ENCODE measurements at places on chromosomes 3 and 15.

DNA sequence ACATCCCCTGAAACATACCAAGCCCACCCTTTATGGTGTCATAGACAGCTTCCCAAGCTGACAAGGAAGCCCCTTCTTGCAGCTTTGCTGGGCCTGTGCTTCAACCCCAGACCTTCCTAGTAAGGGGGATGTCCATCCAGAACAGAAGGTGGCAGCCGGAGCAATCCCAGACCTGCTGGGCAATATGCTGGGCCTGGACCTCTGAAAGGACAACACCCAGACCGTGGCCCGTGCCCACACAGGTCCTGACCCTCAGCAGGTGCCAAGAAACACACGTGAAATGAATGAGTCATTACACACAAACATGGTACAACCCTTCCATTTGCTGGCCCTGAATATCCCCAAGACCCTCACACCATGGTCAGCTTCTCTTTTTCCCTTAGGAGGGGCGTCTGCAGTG lies 19.8 kb upstream of the VILL start:
- no peak for DNase-seq

DNA sequence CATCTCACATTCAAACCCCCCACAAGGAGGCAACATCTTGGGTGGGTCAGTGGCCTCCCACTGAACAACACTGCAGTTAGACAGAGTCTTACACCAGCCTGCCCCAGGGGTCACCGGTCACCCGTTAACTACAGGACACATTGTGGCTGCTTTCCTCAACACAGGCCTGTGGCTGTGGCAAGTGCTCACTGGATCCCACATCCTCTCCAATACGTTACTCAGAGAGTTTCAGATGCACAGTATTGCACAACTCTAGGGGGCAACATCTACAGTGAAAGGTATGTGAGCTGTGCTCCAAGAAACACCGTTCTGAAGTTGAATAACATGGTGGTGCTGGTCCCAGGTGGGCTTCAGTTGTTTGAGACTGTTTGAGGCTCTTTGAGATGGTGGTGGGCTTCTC lies 41.0 kb downstream of the CTDSPL start:
- DNase-seq = no peak

DNA sequence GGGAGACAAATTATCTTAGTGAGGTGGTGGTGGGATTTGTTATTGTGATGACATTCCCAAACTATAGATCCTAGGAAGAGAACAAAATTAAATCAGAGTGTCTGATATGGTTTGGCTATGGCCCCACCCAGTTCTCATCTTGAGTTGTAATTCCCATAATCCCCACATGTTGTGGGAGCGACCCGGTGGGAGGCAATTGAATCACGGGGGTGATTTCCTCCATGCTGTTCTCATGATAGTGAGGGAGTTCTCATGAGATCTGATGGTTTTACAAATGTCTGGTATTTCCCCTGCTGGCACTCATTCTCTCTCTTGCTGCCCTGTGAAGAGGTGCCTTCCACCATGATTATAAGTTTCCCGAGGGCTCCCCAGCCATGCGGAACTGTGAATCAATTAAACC lies 62.0 kb downstream of the RPL22L1 start:
- no peak for DNase-seq

GRCh38 chr15:101346928-101347327 lies 51.9 kb upstream of the SNRPA1 start:
- DNase-seq = no peak

DNA sequence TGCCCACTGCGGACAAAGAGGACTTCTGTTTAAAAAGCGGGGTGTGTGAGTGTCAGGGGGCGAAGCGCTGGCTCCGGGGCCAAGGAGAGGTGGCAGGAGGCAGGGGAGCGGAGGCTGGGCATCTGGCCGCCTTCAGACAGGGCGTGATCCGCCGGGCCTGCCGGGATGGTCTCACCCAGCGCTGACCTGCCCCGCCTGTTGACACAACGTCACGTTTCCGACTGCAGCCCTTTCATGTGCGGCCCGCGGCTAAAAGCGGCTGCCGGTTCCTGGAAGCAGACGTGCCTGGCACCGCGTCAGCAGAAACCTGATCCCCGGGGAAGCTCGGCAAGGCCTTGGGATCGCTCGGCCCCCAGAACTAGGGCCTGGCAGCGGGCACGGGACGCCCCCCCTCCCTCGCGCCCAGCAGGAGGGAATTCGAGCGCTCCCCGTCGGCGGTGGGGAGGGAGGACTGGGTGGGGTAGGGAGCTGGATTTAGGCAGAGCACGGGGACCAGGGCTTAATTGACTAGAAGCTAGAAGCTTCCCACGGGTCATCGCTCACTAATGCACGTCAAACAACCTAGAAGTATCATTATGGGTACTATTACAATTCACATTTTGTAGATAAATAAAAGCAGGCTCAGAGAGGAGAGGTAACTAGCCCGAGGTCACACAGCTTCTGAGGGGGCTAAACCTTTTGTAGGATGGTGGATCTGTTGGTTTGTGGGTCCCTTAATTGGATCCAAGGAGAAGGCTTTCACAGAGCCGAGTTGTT lies 7.7 kb downstream of the BHLHE40 start:
- DNase-seq = no peak

DNA sequence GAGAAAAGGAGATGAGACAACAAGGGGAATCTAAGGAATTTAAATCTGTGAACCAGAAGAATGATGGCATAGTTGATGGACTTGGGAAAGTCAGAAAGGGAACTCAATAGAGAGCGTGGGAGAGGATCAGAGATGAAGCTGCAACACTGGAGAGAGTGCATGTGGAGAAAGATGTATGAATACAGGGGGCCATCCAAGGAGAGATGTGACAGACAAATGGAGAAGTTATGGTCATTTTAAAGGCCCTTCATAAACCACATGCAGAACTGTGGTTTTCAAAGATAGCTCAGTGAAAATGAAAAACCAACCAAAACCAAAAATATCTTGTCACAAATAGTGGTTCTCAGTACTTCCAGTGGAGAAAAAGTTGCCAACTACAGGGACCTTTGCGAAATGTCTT lies 265.2 kb downstream of the SUCLG2 start:
- no peak for DNase-seq

DNA sequence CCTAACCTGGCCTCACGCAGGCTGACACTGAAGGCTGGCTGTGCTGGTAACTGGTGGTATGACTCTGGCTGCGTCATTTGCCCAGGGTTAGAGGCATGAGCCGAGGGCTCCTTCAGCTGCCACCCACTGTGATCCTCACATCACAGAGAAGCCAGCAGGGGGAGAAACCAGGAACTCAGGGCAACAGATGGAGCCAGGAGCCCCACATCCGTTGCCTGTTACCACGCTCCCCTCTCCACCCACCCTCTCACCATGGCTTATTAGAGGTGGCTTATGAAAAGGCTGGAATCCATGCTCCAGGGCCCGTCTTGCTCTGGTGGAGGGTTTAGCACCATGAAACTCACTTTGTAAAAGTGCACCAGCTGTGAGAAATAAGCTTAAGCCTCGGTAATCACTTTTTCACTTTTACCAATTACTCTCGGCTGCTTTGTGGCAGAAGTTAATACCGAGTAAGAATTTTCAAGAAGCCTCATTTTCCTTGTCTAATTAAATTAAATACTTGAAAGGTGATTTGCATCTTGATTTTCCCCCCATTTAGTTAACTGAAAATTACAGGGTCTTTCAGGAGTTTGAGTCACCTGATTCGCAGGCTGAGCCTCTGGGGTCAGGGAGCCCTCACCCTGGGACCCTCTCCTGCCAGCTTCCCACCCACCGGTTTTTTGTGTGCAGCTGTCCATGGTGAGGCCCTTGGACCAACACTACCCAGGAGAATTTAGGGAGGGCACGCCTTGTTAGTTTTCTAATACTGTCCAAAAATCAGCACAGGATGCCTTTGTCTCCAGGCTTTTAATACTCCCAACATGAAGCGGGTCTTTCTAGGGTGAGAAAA lies 60.9 kb downstream of the ASB7 start:
- DNase-seq = peak; percentile 5

GRCh38 chr3:185654758-185655145 lies 68.7 kb downstream of the SENP2 start:
- DNase-seq = no peak

- no peak for DNase-seq
These were observed 705 bp downstream of the NIPA2 start for GRCh38 chr15:22839046-22839695.

DNA sequence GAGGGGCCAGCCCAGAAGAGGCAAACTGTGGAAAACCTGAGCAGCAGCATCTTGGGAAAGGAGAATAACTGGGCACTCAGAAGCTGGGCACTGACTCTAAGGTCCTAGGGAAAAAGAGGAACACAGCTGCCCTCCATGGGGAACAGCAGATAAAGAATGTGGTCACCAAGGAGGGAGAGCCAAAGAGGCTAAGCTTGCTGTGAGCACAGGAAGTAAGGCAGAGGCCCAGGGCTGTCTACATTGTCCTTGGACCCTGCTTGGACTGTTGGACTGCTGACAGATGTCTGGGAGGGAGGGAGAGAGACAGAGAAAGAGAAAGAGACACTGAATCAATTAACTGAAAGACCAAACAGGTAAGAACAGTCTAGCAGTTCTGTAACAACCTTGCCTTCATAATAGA lies 4.5 kb upstream of the MNS1 start:
- no peak for DNase-seq

GRCh38 chr3:127889976-127890650 lies 24.9 kb upstream of the KBTBD12 start:
- no peak for DNase-seq

DNA sequence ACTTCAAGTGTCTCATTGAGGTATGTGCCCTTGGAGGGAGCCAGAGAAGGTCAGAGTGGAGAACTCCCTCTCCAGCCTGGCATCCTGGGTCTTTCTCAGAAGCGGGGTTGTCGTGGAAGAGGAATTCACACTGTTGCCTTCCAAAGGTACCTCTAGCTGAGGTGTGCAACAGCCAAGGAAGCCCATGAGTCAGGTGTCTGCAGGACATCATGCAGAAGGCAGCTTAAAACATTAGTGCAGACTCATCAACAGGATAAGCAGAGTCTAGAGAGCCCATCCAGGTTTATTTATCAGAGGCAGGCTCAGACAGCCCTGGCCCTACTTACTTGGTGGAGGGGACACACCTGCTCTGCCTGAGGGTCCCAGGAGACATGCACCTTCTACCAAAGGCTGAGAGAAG lies 95.6 kb upstream of the TPM1 start:
- DNase-seq = no peak

DNA sequence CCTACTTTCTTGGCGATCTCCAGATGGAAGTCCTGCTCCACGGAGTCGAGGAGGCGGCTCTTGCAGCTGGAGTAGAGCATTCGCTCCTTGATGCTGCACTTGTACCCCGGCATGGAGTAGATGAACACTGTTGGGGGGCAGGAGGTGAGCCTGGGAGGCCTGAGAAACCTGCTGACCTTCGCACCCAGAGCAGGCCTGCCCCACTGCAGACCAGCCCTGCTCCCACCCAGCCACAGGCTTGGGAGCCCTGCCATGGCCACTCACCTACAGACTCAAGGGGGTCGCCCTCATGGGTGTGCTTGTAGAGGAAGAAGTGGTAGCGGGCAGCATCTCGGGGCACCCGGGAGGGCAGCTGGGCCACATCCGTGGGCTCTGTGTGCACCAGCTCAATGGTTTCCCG lies 4.2 kb upstream of the TLR9 start:
- DNase-seq = no peak

- DNase-seq = no peak
These were observed 57.0 kb downstream of the DUT start for GRCh38 chr15:48388016-48388851.

- peak; percentile 56 for DNase-seq
These were observed 70.7 kb upstream of the ABHD2 start for GRCh38 chr15:89017370-89018066.

DNA sequence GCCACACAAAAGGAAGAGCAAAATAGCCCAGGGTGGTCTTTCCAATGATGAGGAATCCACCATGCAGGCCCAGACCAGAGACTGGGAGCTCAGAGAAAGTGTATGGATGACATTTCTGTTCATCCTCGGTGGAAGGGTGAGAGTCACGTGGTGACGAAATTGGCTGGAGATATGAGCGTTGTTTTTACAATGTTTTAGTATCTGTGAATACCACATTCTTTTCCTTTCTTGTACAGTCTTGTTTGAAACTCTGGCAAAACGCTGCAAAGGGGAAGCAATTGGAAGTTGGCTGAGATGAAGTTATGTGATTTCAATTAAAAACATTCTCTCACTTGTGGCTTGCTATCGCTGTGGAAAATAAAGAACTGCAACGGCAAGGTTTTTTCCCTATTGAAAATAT lies 137.5 kb downstream of the MAGI1 start:
- no peak for DNase-seq

DNA sequence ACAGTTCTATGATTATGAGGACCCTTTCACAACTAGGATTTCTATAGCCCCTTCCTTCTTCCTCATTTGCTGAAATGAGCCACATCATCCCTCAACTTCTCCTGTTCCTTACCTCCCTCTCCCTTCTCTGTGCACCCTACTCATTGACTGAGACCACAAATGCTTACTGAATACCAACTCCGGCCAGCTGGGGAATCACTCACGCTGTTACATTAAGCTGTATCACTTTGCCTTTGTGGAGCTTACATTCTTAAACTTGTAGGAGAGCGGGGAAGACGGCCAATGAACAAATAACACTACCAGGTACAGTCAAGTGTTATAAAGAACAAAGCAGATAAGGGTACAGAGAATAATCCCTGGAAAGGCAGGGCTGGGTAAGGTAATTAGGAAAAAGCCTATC lies 5.7 kb downstream of the SUCLG2 start:
- no peak for DNase-seq

DNA sequence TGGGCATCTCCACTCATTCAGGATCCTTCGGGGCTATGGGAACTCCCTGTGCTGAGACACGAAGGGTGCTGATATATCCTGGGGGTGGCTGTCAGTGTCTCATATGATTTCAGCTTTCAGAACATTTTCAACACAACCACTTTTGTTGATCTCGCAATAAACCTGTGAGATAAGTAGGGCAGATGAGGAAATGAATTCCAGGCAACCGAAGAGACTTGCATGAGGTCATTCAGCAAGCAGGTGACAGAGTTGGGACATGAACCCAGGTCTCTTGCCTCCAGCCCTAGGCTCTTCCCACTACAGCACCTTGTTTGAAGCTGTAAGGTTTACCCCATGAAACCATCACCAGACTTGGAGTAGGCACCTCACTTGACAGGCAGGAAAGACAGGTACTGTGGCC lies 16.6 kb downstream of the DUOX1 start:
- DNase-seq = no peak

- no peak for DNase-seq
These were observed 17.6 kb downstream of the THRB start for GRCh38 chr3:24476871-24477656.

- no peak for DNase-seq
These were observed 139.2 kb downstream of the PDCD6IP start for GRCh38 chr3:33937628-33938027.

DNA sequence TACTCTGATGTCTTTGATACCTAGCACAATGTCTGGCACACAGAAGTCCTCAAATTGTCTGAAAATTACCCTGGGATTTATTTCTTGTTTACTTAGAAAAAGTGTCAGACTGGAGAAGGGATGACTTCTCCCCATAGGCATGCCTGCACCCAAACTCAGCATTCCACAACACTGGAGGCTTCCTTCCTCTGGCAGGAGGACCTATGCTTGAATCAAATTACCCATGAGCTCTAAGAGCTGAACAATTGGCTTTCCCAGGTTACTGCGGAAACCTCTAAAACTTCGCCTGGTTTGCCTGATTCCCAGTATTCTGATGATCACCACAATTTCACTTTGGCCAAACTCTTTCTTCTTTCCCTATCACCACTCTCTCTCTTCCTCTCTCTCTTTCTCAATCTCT lies 217.4 kb downstream of the DIPK2A start:
- DNase-seq = peak; percentile 5

GRCh38 chr3:64188810-64189560 lies 36.3 kb downstream of the PRICKLE2 start:
- DNase-seq = no peak
